ENCODE measurements at places on chromosomes 6 and 20. TPM values are rescaled to one million over a fixed set of nuclear protein-coding genes. Genes with fewer than 3 reads are reported as not detected.

DNA sequence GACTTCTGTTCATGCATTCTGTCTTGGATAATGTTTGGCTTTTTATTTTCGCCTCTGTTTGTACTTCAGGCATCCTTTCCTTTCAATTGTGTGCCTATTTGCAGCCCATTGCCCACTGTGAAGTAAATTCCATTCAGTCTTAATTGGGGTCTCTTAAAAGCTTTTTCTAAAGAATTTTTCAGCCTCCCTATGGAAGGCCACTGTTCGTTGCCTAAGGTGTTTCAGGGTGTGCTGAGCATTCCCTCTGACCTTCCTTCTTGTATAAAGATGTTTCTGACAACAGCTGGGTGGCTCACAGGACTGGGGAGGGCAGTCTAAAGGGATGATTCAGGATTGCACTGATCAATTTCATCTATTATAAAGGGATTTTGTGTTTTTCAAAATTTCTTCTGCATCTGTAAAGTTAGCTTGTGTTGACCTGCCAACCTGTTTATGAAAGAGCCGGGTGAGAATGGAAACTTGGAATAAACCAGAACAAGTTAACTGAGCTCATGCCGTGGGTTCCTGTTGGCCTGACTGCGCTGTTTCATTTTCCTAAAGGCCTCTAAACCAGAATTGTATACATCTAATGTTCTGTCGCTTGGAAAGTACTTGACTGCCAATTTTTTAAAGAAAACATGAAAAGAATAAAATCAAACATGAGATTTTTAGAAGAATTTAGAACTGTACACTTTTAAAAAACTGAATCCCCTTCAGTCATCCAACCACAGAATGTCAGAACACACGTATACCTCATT is 14.3 kb downstream of the PHACTR2 start:
- no peak for DNase-seq

DNA sequence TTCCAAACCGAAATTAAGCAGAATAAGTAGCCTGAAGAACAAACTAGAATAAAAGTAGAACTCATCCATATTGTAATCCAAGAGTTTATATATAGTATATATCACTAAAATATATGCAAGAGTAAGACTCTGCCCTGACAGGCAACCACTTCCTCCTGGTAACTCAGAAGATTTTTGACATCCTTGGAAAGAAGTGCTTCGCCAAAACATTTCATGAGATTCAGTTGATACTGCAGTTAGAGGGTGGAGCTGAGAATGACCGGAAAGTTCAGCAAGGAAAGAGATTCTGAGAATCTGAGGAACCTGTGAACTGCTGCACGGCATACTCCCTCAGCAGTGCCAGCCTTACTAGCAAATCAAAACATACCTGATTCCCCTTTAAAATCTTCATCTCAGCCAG is 79.6 kb downstream of the CDK19 start:
- DNase-seq: no peak

GRCh38 chr20:45629496-45630100 is at the start of gene WFDC10A:
Gene WFDC10A (plus strand): TSS chr20:45629739. CDS start chr20:45629814, 75 bp downstream.
- DNase-seq: peak; percentile 54

DNA sequence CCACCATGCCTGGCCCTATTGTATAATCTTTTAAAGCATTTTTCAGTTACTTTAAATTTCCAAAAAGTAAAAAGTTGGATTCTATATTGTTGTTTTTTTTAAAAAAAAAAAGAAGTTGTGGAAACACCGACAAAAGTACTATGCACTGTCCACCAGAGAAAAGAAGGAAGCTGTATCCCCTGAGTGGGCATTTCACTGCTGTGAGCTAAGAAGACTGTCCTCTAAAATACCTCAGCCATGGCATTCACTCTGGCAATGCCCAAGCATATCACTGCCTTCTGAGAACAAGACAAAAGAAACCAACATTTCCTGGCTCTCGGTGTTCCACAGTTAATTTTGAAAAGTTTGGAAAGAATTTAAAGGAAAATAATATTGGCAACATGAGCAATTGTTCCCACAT is 117.8 kb downstream of the IPCEF1 start:
- DNase-seq: no peak

- DNase-seq: no peak
Observed at GRCh38 chr20:834151-834746, 734 bp downstream of the FAM110A start.

GRCh38 chr20:39089797-39090196 is 127.7 kb downstream of the DHX35 start:
- DNase-seq: no peak

DNA sequence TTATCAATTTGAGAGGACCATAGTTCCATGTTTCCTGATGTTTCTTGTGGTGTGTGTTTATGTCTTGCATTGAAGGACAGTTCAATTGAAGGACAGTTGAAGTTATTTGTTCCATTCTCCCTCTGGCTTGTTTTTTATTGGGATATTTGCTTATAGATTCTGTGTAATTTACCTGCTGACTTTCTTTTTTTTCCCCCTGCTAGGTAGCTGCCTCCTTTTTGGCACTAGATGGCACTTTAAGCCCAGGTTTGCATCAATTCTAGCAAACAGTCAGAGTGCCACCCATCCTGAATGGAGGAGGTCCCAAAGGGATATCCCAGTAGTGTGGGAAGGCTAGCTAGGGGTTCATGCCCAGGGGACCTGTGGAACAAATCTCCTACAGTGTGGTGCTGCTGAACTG is 78.1 kb downstream of the CFAP61 start:
- DNase-seq: no peak

DNA sequence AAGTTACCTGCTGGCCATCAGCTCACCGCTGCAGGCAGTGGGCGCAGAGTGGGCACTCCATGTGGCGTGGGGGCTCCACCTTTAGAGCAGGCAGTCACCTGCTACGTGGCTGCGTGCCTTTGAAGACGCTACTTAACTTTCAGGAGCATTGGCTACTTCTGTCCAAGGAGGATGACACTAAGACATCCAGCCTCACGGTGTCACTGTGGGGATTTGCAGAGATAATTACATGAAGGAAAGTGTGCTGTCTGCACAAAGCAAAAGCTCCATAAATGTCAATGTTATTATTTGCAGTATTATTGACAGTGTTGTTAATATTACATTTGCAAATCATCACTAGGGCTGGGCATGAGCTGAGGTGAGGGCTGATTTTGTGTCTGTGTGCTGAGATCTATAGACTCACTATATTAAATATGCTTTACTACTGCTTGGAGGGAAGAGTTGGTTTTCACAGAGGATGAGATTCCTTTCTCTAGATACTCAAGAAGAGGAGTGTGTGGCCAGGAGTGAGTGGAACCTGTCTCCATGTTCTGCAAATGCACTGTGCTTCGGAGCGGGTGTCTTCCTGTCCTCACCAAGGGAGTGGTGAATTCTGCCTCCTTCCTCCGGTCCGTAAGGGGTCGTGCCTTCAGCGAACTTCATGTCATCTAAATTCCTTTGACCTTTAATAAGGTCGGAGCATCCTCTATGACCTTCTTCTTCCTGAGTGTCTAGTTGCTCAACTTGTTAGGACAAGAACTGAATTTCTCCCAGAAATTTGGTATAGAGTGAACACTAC is 165.8 kb upstream of the SYNDIG1 start:
- DNase-seq: no peak

DNA sequence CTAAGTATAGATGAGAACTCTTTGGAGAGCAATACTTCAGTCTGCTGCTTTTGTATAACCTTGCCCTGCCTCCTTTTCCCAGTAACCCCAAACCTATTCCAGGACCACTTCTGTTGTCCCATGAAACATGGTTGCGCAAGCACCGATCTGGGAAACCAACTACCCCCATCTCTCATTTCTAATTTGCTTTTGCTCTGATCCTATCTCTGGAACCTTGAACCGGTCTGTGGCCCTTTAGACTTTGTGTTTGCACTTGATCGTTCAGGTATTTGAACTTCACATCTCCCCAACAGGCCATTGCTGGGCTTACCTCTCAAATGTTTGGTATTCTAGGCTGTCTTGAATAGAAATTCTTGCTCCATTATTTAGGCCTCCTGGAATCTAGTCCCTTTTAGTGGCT is 25.0 kb downstream of the L3MBTL3 start:
- DNase-seq: no peak

DNA sequence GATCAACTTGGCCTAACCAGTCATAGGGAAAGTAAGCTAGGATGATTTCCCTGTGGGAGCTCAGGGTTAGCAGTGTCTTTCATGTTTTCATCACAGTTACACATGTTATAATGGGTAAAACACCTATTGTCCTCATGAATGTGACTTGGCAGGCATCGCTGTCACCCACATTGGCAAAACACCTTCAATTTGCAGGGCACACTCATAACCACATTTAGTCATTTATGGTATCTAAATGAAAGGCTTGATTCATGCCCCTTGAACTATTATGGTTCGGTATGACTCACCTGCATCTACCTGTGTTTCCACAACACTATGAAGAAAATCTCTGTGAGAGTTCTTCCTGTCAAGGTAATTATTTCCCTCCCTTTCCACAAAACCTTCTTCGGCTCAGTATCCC is 49.2 kb downstream of the FRK start:
- DNase-seq: peak; percentile 44

GRCh38 chr6:11139051-11139960 is 27.8 kb upstream of the ERVFRD-1 start:
- no peak for DNase-seq

DNA sequence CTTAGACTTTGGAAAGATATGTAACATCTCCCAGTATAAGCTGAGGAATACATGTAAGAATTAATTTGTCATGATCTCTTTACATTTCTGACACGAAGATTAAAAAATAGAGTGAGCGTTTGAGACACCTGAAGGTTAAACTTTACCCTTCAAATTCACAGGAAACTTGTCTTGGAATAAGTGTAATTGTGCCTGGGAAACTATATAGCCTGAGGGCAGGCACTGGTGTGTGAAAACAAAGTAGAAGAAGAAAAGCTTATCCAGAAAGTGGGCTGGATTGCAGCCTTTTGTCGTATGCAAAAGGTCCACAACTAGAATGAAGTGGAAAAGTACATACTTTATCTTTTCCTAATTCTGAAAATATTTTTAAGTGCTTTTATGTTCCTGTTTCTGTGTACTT is 275.7 kb upstream of the TCF21 start:
- DNase-seq: no peak

GRCh38 chr6:118627724-118628123 is 23.7 kb downstream of the CEP85L start:
- DNase-seq: no peak

DNA sequence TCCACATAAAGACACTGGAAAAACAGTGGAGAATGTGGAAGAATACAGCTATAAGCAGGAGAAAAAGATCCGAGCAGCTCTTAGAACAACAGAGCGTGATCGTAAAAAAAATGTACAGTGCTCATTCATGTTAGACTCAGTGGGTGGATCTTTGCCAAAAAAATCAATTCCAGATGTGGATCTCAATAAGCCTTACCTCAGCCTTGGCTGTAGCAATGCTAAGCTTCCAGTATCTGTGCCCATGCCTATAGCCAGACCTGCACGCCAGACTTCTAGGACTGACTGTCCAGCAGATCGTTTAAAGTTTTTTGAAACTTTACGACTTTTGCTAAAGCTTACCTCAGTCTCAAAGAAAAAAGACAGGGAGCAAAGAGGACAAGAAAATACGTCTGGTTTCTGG is 57.1 kb downstream of the MAP3K4 start:
- DNase-seq: no peak

DNA sequence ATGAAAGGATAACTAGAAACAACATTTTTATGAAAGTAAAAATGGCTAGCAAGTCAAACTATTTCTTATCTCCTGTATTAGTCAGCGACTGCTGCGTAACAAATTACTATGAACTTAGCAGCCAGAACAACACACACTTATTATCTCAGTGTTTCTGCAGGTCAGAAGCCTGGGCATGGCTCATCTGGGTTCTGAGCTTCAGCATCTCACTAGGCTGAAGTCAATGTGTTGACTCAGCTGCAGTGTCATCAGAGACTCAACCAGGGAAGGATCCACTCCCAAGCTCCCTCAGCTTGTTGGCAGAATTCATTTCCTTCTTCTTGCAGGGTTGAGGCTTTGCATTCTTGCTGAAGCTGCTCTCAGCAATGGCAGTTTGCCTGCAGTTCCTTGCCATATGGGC is 33.2 kb upstream of the IGF2R start:
- no peak for DNase-seq

The DDO gene
- 2.0 TPM for total RNA-seq

The SYNDIG1 gene
- 0.19 TPM for total RNA-seq

The PROCR gene
- 14.5 TPM for total RNA-seq

The SNX5 gene
- 119 TPM for total RNA-seq

The OR12D3 gene
- not detected for total RNA-seq
